ENCODE measurements at places on chromosomes 12 and 14.

DNA sequence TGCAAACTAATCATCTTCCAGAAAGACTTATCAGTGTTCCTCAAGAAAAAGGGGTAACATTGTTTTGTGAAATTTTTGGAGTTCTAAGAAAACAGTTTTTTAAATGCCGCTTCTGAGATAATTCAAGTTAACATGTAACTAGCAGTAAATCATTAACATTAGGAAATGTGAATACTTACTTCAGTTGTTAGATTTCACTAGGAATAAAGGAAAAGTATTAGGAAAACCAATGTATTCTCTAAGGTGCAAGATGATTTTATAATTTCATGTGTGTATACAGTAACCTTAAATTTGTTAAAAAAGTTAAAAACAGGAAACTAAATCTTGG lies 36.8 kb downstream of the PAPOLA start:
- no peak for DNase-seq

DNA sequence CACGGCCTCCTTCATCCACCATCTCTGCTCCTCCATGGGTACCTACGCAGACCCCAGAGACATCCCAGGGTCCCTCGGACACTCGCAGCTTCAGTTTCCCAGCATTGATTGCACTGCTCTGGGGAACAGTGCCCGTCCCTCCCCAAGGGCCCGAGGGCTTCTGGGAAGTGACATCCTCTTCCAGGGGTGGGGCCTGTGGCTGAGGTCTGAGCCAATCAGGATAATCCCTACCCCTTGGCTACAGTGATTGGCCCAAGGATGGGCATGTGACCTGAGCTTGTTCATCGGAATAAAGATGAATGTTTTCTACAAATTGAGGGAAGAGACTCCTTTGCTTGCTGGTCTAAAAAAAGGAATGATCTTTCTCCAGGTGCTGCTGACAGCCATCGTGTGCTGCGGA lies 37.3 kb upstream of the MYL2 start:
- no peak for DNase-seq

GRCh38 chr14:34060651-34060999 lies 109.8 kb upstream of the EGLN3 start:
- DNase-seq = no peak

GRCh38 chr12:53333845-53334244 lies 2.3 kb downstream of the SP7 start:
- DNase-seq = no peak

DNA sequence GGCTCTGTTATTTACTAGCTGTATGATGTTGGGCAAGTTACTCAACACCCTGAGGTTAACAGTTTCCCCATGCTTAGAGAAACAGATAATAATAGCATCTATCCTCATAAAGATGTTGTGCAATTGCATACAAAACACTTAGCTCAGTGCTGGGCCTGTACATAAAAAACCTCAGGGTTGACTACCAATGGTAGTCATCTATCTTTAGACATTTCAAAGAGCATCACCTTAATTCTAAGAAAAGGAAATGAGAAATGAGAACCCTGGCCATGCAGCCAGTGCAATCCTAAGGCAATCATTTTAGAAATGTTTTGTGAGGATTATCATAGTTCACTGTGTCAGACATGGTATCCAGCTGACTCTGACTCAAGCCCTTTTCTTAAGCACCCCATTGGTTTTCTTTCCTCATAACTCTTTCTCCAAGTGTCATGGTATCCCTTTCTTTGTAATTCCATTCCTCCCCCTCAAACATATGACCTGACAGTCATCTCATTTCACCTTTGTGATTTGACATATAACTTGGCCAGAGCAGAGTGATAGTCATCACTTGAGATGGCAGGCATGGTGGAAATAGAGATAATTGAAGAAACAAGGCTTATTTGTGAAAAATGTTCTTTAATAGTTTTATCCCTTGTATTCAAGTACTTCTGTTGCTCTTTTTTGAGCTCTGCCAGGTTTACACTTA lies 29.5 kb upstream of the OSBPL8 start:
- DNase-seq = no peak

- no peak for DNase-seq
These were observed 10.1 kb downstream of the PSMB5 start for GRCh38 chr14:23024612-23025075.

DNA sequence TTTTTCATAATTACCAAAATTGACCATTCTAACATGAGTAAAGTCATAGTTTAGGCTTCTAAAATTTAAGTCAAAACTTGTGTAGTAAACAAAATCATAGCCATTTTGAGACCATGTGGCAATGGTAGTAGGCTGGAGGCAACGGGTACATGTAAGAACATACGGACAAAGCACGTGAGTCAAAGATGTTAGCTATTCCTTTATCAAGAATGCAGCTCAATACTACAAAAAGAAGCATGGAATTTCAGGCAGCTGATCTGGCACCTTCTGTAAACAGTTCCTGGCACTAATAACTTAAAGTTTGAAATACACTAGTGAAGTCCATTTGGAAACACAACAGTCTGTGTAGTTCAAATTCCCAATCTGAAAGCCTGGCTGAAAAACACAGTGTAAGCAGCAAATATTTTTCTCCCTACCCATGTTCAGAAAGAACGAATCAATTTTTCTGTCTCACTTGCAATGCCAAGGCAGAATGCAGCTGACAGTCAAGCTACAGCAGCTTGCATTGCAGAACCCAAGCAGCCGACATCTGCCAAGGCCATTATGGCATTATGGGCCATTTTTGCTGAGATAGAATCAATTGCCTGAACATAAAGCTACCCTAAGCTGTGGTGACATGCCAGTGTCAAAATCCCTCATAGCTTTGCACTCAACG lies 29.3 kb downstream of the MYF5 start:
- DNase-seq = no peak

- no peak for DNase-seq
These were observed 11.4 kb downstream of the RIOX1 start for GRCh38 chr14:73502017-73502619.

DNA sequence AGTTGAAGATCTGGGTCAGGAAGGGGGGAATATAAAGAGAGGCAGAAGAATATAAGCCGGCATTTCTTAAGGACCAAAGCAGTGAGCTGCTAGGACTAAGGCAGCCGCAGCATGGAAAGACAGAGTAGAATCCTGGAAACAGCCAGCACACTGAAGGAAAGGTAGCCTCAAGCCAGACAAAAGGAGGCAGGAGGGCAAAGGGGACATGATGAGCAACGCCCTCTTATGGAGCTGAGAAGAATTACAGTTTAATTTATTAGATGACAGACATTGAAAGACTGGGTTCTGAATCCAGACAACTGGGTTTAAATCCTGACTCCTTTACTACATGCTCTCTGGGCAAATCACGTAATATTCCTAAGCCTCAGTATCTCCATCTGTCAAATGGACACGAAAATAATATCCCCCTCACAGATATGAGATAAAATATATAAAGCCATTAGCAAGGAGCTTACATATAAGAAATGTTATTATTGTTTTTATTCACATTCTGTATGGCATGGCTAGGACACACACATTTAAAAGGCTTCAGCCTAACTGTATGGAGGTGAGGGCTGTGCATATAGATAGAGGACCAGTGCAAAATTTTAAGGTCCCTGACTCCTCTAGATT lies 8.1 kb upstream of the PCED1B start:
- DNase-seq = no peak

GRCh38 chr12:131041968-131042833 lies 88.5 kb downstream of the ADGRD1 start:
- no peak for DNase-seq

GRCh38 chr12:108190529-108190928 lies 61.4 kb downstream of the WSCD2 start:
- DNase-seq = no peak

GRCh38 chr12:65952737-65953209 lies 128.5 kb downstream of the HMGA2 start:
- no peak for DNase-seq

DNA sequence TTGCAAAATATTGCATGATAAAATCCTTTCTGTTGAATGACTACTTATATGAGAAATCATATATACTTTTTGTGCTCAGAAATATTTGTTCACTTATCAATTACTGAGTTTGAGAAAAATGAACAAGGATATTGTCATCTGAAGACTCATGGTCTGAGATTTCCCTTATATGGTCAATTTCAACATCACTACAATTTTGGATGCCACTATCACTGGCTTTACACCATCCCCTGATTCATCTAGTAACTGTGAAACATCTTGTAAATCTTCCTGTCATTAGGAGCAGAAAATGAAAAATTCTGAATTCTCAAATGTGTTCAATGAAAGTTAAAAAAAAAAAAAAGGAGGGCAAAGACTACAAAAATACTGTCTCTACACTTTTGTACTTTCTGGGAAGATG lies 21.8 kb upstream of the GXYLT1 start:
- DNase-seq = no peak

DNA sequence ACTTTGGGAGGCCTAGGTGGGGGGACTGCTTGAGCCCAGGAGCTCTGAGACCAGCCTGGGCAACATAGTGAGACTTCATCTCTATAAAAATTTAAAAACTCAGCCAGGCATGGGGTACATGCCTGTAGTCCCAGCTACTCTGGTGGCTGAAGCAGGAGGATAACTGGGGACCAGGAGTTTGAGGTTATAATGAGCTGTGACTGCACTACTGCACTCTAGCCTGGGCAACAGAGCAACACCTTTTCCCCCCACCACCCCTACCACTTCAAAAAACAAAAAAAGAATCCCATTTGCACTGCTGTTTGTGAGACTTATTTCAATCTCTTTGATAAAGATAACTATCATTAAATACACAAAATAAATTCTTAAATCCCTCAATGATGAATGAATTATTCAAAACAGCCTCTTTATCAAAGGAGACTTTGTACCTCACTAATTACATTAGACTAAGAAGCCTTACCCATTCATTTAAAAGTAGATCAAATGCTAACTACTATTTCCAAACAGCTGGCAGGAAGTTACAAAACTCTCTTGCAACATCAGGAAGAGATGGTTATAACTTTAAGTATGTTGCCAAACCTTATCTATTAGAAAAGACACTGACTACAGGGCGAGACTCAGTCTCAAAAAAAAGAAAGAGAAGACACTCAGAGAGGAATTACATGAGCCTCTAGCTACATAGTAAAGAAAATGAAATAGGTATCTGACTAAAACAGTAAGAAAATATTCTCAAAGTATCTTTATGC lies 14.7 kb downstream of the BLTP3B start:
- DNase-seq = no peak

DNA sequence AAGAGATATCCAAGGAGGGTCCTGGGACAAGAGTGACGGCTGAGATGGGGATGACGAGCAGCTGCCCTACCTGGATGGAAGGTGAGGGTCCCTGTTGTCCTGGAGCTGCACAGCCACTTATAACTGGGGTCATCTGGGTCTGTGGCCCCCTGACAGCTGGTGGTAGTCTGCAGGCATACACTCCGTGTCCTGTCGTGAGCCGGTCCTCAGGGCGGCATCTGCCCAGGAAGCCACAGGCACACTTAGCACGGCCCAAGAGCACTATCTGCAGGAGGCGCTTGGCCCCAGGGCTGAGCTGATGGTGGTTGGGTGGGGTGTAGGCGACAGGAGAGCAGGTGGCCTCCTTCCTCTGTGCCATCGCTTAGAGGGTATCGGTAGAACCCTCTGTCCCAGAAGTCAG lies 248.1 kb downstream of the CACNA1C start:
- no peak for DNase-seq

DNA sequence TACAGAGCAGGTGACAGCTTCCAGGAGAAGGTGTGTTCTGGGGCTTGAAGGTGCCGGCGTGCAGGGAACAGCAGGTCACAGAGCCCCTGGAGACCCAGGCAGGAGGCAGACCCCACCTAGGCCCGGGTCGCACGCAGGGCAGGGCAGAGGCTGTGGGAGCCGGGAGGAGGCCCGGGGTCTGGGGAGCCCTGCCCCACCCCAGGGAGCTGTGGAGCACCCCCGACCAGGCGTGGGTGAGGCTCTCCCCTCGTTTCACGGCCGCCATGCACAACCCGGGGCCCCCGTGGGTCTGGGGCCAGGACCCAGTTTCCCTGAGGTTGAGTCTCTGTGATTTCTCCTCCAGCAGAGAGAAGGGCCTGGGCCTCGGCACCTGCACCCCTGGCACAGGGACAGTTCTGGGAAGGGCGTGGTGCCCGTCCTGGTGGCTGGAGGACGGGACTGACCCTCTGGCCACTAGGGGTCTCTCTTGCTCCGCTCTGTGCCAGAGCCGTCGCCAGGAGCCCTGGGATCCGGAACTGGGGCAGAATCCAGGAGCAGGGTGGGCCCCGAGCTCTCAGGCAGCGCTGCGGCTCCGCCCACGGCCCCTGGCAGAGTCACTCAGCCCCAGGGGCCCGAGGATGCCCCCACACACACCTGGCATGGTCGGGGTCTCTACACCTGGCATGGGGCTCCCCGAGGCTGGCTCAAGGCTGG lies 75.2 kb upstream of the FBRSL1 start:
- peak; percentile 59 for DNase-seq

- no peak for DNase-seq
These were observed 76.7 kb downstream of the DRAM1 start for GRCh38 chr12:101954113-101954512.

- no peak for DNase-seq
These were observed 4.7 kb downstream of the NAA25 start for GRCh38 chr12:112103758-112104503.

- DNase-seq = no peak
These were observed 282.1 kb upstream of the GRIP1 start for GRCh38 chr12:66960704-66961690.

- DNase-seq = no peak
These were observed 264.1 kb upstream of the PRKD1 start for GRCh38 chr14:30191639-30192279.

DNA sequence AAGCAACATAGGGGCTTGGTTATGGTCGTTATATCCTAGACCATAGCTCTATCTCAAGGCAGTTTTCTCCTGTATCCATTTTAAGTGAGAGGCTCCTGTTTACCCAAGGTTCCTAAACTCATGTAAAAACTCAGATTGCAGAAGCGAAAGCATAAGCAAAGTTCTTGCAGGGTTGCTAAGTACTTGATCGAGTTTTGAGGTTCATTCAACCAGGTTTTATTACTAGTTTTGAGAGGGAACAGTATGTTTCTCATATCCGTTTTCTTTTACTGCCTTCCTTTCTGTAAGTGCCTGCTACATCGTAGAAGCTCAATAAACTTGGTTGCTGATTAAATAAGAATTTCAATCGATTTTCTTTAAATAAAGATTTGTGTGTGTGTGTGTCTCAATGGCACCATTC lies 5.1 kb downstream of the AKAP3 start:
- DNase-seq = no peak

GRCh38 chr12:17335487-17335886 lies 729.5 kb upstream of the LMO3 start:
- DNase-seq = no peak

DNA sequence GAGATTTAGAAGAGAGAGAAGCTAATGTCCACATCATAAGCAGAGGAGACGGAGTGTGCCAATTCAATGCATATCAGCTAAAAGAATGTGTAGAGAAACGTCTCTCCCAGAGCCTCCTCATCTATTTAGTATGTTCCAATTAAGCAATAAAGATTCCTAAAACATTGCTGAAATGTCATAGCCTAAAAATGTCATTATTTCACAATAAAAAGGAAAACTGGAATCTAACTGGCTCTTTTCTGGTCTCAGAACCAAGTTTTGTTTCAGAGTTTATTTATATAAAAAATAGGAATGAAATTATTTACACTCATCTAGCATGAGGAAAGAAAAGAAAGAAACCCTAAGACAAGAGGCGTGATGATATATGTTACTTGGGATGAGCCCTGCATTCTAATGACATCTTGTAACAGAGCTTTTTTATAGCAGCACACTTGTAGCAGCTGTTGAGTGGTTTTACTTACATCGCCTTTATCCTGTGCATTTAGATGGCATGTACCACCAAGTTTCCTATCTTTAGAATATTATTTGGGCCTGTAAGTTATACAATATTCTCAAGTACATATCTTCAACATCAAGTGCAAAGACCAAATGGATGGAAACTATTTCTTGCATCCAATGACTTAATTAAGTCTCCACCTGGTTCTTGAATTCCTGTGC lies 266.3 kb upstream of the PRKD1 start:
- no peak for DNase-seq

All from T-helper 17 cell (primary cell).